ENCODE measurements at places on chromosomes 13 and 19.
A peak's percentile ranks its signal among the peaks of the same experiment; 100 is the strongest.

GRCh38 chr13:25630329-25630900 lies 258.6 kb downstream of the ATP8A2 start:
- DNase-seq, result no peak

- DNase-seq, result no peak
These were observed 5.4 kb downstream of the FUT5 start for GRCh38 chr19:5864725-5865486.

DNA sequence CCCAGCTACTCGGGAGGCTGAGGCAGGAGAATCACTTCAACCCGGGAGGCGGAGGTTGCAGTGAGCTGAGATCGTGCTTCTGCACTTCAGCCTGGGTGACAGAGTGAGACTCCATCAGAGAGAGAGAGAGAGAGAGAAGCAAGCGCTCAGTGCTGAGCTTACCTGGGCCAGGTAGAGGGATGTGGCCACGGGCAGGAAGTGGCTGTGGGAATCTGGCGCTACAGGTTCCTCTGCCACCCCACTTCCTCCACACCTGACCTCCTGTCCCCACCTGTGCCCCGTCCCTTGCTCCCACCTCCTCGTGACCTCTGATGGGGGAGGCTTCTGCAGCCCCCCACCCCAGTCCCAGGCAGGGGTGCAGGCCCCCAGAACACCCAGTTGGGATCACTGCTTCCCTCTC lies 1.0 kb upstream of the NCCRP1 start:
- no peak for DNase-seq

DNA sequence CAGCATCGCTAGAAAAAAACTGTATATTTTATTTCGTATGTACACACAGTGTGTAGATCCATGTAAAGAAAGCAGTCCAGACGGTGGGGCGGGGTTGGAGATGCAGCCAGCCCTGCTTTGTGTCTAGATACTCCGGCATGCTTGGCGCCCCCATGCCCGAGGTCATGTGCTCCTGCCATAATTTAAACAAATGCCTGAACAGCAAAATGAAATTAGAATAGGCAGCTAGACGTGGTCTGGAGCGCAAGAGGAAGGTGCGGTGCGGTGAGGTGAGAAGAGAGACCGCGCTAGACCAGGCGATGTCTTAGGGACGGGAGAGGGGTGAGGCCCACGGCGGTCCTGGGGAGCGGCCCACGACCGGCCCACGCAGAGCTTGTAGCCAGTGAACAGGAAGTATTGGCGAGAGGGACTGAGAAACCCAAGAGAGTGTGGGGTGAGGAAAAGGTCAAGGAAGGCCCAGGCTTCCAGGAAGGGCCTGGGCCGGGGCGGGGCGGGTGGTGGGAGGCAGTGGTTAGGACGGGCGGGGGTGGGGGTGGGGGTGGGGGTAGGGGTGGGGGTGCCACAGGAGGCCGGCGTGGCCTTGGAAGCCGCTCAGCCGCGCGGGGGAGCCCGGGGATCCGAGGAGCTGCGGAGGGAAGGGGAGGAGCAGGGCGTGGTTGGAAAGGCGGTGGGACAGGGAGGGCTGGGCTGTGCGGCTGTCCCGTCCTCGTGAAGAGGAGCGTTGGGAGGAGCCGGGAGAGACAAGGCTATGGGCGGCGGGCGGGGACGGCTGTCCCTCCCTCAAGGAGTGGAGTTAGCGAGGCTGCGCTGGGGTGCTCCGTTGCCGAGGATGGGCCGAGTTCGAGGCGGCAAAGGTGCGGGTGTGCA lies 254.7 kb upstream of the SGCG start:
- no peak for DNase-seq

DNA sequence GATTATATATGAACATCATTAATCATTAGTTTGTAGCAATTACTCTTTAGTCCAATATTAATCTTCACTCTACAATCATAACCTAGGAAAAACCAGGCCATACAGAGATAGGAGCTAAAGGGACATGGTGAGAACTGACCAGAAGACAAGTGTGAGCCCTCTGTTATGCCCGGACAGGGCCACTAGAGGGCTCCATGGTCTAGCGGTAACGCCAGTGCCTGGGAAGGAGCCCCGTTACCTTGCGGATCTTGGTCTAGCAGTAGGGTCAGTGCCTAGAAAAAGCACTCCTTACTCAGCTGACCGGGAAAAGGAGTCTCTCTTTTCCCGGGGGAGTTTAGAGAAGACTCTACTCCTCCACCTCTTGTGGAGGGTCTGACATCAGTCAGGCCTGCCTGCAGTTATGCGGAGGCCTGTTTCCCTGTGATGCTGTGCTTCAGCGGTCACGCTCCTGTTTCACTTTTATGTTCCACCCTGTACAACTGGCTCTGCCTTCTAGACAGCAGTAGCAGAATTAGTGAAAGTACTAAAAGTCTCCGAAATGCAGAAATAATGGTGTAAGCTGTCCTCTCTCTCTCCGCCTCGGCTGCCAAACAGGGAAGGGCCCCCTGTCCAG lies 13.8 kb downstream of the OR7D4 start:
- DNase-seq, result peak; percentile 25

GRCh38 chr13:40781717-40782116 lies 7.7 kb upstream of the SLC25A15 start:
- no peak for DNase-seq

DNA sequence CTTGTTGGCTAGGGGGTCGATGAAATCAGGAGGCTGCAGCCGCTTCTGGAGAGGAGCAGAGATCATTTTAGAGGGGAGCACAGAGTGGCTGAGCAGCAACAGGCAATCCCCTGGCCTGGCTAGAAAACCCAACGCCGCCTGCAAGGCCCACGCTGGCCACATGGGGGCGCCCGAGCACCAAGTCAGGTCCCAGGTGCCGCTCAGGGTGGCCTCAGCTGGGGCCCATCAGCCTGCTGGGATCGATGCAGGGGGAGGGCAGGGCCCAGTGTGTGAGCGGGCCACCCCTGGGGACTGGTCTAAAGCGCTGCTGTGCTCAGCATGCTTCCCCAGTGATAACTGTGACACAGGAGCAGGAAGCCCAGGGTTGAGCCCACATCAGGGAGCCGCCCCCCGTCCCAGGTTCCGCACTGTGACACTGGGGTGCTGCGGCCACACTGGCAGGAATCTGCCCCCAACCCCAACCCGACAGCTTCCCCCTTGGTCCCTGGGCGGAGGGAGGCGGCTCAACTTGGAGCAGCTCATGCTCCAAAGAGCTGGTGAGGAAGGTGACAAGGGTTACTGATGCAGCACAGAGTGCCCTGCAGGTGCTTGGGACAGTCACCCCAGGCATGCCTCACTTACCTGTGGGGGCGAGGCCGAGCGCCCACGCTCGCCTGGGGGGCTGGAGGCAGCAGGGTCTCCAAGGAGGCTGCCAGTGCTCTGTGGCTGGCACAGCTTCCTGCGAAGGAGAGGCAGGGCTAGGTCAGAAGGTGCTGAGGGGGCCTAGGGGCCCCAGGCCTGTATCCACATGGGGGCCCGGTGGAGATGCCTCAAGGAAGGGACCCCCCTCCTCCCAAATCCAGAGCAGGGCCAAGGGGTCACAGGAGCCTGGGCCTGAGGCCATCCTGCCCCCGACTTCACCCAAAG lies 13.3 kb upstream of the ISYNA1 start:
- peak; percentile 71 for DNase-seq

DNA sequence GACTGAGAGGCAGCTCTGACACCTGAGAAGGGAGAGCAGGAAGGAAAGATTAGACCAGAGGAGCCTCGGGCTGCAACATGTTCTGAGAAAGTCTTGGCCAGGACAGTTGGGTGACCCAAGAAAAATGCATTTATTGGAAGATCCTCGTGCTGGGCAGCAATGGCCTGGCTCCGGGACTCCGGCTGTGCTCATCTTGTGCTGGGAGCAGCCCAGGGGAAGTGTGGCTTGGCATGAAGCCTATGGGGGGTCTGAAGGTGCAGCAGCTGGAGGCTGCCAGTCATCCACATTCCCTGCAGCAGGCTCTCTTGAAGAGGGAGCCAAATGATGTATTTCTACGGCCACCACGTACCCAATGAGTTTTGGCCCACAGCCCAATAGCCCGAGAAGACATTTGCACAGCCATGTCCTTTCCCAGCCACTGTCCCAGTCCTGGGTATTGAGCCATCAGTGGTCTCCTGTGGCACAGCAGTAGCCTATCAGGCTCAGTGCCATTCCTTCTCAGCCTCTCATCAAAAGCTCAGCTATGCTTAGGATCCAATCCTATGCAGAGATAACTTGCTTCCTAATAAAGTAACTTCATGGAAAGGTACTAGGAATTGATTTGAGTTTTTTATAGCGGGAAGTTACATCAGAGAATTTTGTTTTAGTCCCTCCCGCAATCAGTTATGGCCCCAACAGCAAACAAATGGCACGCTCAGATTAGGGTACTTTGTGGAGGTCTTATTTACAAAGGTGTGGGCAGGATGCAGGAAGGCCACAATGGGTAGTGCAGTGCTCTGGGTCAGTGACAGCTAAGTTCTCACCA lies 76.0 kb upstream of the MEDAG start:
- DNase-seq, result no peak

DNA sequence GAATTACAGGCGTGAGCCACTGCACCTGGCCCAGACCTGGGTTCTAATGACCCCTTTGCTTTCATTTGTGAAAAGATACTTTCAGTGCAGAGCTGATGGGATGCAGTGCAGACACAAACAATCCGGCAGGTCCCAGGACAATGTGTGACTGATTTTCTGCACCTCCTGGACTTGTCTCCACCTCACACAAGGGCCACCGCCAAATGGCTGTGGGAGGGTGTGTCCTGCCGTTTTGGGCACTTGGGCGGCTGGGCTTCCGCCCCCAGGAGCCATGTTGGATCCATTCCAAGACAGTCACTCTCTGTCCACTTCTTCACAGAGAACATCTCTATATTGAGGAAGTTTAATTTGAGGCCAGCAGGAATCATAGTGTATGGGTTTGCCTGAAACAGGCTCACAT lies 112.3 kb upstream of the ZNF507 start:
- no peak for DNase-seq

DNA sequence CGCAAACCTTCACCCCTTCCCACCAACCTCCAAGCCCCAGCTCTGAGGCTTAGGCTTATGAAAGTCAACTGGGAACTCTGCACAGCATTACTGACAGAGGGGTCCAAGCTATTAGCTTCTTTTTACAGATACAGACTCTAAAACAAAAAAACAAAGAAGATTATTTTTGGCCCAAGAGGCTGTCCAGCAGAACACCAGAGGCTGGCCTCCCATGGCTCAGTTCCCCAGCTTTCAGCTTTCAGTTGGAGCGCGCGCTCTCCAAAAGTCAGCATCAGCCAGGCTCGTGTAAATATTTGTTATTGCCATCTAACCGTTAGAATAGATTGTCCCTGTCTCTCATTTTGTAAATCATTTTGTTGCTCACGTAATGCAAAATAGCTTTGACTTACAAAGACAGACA lies 58.4 kb downstream of the ZIC5 start:
- DNase-seq, result no peak
